ENCODE measurements at places on chromosomes 4 and X.

DNA sequence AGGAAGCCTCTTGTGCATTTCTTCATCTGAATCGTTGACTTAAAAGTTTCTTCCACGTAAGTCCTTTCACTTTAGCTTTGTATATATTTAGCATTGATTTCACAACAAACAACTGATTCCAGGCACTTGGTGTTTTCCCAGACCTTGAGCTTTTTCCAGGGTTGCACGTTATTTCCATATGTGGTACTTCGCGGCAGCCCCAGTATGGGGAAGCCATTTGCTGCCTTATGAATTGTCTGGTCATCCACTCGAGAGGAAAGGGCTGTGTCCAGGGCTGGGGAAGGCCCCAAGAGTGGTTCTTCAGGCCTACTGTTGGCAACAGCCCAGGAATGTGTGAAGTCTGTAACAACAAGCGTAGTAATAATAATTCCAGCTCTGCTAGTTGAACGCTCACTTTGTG lies 2.8 kb upstream of the TLR8 start:
- no peak for DNase-seq

DNA sequence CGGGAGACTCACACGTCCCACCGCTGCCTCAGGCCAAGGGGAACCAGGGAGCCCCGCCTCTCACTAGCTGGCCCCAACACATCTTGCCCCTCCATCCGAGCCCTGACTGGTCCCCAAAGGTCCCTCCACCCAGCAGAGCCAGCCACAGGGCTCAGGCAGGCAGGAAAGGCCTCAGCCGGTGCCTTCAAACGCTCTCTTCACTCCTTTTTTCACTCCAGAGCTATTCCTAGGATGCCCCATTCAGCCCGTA lies 1.5 kb upstream of the ARHGAP4 start:
- DNase-seq = no peak

DNA sequence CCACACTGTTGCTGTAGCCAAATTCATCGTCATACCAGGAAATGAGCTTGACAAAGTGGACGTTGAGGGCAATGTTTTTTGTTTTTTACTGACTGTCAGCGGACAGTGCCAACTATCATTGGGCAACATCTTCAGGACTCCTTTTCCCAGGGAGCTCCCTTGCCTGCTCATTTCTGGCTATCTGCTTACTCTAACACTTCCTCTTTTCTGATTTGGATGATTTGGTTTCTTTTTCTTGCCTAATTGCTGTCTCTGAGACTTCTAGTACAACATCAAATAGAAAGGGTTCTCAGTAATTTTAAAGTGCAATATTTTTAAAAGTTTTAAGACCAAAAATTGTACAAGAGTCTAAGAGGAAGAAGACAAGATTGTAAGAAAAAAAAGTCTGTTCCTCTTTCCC lies 92.0 kb upstream of the KLHL4 start:
- no peak for DNase-seq

DNA sequence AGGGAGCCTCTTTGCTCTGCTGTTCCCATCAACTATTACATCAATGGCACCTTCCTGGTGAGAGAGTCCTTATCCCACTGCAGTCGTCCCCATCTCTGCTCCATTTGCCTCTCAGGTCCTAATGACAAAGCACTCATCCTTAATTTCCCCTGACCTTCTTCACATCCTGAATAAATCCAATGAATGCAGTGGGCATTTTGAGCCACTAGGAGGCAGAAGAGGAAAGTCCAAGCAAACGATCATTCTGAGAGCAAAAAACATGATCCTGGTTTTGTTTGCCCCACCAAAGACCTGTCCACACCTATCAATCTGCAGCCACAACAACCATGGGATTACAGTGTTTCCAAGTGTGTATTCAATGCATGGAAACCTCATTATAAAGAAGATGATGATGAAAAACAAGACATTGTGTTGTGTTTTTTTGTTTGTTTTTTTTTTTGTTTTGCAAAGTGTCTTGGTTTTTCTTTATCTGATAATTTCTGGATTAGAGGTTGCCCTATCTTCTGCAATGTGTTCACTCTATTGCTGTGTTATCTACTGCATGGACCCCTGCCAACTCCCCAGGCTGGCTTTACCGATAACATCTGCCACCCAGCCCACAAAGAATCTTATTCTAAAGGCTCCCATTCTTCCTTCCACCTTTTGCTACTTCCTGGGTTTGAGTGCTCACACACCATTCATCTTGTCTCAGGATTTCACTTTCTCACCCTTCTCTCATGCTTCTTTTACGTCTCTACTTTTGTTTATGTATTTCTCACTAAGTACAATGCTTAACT lies 207.2 kb downstream of the NLGN4X start:
- no peak for DNase-seq

GRCh38 chr4:161252520-161253141 lies 911.2 kb downstream of the FSTL5 start:
- DNase-seq = no peak

DNA sequence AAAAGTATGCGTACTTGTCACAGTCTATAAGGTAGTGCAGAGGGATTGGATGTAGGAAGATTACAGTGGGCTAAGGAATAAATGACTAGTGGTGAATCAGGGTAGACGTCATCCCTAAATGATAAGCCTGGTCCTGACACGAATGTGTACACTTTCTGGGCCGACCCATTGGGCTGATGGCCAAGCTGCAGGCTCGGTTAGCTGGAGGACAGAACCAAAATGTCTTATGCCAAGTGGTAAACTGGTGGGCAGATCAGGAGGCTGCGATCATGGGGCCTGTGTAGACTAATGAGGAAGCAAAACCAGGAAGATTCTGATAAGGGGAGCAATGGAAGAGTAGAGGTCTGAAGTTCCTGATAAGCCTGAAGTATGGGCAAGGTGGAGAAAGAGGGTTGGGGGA lies 272.8 kb upstream of the GATB start:
- DNase-seq = no peak

DNA sequence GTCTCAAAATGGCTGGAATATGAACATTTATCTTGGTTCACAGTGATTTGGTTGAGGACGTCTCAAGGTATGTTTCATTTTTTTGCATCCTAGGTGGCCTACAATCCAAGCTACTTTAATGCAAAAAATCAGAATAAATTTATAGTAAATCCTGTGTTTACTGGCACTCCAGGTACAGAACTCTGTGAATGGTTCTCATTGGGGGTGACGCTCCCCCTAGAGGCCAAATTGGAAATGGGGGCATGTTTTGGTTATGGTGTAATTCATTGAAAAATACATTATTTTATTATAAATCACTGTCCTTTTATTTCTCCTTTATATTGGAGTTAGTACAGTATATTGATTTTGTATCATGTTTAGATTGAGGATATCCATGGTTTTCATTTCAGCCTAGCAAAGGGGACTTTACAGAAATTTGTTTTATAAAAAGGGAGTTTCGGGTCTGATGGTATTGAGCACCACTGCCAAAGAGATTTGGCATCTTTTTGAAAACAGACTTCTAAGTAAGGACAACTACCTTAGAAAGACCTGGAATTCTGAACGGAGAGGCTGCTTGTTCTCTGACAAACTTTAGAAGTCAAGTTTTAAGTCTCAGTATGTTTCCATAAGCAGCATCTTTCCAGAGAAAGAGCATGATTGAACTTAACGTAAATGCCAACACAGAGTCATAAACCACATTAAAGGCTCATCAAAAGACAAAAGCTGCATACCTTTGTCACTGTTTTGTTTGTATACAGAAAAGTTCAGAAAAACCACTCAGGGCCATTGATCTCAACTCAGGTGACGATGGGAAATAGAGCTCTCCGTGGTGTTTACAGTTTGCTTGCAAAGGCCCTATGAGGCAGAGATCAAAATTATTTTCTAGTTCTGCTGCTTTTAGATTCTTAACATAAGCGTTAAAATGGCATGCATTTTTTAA lies 19.4 kb downstream of the MTM1 start:
- DNase-seq = peak; percentile 12

GRCh38 chr4:95358421-95358820 lies 190.4 kb downstream of the UNC5C start:
- DNase-seq = no peak

DNA sequence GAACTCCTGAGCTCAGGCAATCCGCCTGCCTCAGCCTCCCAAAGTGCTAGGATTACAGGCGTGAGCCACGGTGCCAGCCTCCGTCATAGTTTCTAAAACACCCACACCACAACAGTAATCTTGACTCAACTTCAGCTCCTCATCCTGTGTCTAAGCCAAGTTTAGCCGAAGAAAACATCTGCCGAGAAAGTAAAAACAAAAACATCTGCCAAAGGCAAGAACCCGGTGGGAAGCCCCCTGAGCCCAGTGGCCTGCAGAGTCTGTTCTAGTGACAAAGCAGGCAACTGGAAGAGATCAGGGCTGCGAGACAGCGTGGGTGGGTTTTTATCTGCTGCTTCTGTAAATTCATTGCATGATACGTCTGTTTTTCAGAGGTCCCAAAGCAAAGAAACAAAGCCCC lies 26.6 kb upstream of the CD99 start:
- no peak for DNase-seq

DNA sequence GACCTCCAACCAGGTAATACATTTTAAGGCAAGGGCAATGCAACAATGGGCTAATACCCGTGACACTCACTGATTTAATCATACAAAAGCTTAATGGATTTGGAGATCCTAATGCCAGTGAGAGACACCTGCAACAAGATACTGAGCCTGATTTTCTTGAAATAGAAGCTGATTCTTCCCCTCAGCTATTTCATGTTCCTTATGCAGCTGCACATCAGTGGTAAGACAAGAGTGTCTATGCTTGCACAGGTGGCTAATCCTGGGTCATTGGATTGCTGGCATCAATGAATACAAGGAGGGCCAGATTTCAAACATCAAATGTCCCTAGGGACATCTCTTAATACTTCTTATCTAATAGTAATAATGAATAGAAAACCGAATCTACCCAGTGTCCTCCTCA lies 139.7 kb downstream of the PPARGC1A start:
- no peak for DNase-seq

All from stimulated activated CD4-positive, alpha-beta T cell treated with anti-CD3 and anti-CD28 coated beads, Interleukin-1b, Interleukin-23, amount 100 ng/mL, for 48 hours (primary cell).